ENCODE measurements at places on chromosomes 16 and 17.
A peak's percentile ranks its signal among the peaks of the same experiment; 100 is the strongest.

DNA sequence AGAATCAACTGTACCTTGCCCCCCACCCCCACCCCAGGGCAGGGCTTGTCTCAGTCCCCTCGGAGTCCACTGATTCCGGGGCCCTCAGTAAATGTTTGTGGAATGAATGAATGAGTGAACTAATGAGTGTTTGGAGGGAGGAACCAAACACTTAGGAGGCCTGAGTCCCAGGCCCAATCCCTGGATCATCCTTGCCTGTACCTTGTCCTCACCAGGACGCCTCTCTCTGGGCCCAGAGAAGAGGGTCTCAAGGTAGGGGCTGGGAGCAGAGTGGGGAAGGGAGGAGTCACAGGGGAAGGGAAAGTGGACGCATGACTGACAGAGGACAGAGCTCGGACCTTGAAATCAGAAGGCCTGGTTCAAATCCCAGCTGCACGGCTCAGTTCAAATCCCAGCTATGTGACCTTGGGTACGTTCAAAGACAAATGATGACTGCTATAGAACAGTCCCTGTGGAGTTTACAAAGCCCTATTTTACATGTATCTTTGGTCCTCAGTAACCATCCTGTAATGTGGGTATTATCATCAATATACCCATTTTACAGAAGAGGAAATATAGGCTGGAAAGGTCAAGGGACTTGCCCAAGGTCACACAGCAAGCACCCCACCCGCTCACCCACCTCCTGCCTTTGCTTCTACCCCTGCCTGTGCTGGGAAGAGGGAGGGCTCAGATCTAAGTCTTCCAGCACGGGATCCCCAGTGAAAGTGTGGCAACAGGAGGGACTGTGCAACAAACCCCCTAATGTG is 18.3 kb downstream of the SLC4A1 start:
- DNase-seq, result no peak

DNA sequence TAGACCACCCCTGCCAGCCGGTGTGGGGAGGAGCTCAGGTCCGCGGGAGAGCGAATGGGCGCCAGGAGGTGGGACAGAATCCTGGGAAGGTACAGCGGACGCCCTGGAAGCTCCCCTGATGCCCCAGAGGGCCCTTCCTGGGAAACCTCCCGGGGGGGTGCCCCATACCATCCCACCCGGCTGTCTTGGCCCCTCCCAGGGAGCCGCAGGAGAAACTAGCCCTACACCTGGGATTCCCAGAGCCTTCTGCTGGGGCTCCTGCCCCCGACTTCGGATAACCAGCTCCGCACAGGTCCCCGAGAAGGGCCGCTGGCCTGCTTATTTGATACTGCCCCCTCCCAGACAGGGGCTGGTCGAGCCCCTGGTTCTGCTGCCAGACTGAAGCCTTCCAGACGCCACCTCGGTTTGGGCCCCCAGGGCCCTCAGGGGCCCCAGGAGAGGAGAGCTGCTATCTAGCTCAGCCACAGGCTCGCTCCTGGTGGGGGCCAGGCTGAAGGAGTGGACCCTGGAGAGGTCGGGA is 3.0 kb upstream of the CBX4 start:
- DNase-seq, result no peak

- DNase-seq, result no peak
Measured at GRCh38 chr17:14514973-14515372, 214.1 kb downstream of the HS3ST3B1 start.

DNA sequence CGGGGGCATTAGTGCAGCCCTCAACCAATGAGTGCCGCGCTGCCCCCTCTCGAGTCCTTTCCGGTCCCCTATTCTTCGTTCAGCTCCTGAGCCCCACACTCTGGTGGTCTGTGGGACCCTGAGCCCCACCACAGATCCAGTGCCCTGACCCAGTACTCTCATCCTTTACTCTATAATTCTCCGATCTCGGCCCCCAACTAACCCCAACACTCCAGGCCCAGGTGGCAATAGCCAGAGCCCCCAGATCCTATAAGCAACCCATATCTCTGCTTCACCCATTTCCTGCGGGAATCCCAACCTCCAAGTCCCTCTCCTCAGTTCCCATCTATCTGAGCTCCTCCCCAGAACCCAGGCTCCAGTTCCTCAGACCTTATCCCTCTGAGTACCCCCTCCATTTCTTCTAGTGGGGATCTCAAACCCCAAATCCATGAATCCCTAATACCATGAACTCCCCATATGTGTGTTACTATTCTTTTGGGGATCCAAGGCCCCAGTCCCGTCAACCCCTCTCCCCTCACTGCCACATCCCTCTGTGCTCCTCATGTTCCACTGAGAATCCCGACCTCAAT is 1.0 kb upstream of the TBC1D10B start:
- DNase-seq, result no peak

DNA sequence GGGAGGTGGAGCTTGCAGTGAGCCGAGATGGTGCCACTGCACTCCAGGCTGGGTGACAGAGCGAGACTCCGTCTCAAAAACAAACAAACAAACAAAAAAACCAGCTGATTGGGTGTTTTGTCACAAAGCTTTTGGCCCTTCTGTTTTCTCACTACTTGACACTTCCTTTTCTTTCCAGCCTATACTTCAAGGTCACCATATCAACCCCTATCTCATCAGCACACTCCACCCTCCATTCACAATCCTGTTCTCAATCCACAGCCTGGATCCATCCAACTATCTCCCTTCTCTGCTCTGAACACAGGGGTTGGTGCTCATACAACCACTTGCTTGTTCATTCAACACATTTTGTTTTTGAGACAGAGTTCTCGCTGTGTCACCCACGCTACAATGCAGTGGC is 6.6 kb upstream of the MED11 start:
- no peak for DNase-seq

- DNase-seq, result no peak
Measured at GRCh38 chr16:86467490-86467889, 42.8 kb upstream of the FOXF1 start.

DNA sequence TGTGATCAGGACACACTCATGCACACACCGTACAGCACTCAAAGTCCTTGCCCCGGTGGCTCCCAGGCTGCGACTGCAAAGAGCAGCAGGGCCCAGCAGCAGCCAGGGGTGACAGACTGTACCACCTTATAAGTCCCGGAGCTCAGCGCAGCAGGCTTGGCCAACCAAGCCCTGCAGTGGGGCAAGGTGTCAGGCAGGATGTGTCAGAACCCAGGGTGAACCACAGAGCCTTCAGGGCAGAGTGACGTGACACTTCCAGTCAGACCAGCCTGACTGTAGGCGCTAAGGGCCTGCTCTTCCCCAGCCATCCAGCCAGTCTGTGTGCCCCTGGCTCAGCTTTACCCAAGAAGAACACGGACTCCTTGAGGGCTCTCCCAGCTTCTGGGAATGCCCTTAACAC is 204.1 kb downstream of the COPRS start:
- DNase-seq, result peak; percentile 74

DNA sequence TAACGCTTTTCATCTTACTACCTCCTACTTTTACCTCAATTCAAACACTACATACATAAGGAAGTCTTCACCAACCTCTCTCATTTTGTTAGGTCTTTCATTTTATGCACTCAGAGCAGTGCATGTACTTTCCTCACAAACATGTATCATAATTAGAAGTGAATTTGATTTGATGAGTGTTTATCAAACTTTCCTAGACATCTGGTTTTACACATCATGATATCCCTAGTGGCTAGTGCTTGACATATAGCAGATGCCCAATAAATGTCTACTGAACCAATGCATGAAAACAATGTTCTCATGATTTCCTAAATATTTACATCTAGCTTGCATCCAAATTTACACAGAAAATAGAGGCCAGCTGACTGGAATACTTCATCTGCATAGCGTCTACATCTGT is 323.4 kb upstream of the KIF2B start:
- DNase-seq, result no peak

DNA sequence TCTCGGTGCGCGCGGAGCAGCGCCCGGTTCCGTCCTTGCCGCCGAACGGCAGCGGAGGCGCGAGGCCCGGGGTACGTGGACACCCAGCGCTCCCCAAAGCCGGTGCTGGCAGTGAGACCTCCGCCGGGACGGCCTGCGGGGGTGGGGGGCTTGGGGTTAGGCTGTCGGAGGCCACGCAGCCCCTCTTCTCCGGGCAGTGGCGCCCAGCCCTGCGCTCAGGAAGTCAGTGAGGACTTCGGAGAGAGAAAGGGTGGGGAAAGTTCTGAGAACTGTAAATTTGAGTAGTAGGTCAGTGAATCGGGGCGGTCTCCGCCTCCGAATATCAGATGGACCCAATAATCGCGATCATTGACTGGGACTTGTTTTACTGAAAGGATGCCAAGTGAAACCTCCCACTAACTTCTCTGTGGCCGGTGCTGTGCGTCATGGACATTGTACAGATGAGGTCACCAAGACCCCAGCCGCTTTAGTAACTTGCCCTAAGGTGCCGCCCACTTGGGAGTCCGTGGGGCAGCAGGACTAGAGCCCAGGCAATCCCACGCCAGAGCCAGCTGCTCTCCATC is 468 bp downstream of the IL4R start:
- peak; percentile 85 for DNase-seq

- DNase-seq, result no peak
Measured at GRCh38 chr16:23566724-23567123, 9.2 kb downstream of the UBFD1 start.

- no peak for DNase-seq
Measured at GRCh38 chr17:7250695-7251627, 573 bp downstream of the CTDNEP1 start.

DNA sequence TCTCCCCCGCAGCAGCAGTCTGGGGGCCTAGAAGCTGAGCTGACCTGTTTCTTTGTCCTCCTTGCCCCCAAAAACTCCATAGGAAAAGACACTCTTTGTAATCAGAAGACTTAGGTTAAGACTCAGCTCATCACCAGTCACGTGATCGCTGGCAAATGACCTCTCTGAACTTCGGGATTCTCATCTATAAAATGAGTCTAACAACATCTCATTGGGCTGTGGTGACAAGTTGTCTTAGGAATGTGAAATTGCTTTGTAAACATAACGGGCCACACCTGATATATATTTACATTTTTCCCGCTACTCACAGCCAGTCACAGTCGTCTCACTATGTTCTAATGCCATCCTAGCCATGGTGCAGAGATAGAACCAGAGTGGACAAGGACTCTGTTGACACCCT is 86.0 kb upstream of the LHX1 start:
- no peak for DNase-seq

DNA sequence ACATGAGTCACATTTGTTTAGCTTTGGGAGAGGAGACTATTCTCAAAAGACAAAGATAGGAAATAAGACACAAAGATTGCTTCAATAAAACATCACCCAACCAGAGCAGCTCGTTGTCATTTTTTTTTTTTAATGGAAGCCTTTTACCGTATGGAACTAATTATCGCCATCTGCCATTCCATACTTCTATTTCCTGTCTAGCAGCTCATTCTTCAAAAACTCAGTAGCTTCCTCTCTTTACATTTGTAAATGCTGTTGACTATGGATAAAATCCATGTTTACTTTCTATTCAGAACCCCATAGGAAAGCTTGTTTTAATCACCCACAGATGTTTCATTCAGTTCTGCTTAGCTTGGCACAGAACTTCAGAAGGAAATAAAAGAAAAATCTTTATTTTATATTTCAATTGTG is 110.0 kb upstream of the PSMD7 start:
- no peak for DNase-seq

DNA sequence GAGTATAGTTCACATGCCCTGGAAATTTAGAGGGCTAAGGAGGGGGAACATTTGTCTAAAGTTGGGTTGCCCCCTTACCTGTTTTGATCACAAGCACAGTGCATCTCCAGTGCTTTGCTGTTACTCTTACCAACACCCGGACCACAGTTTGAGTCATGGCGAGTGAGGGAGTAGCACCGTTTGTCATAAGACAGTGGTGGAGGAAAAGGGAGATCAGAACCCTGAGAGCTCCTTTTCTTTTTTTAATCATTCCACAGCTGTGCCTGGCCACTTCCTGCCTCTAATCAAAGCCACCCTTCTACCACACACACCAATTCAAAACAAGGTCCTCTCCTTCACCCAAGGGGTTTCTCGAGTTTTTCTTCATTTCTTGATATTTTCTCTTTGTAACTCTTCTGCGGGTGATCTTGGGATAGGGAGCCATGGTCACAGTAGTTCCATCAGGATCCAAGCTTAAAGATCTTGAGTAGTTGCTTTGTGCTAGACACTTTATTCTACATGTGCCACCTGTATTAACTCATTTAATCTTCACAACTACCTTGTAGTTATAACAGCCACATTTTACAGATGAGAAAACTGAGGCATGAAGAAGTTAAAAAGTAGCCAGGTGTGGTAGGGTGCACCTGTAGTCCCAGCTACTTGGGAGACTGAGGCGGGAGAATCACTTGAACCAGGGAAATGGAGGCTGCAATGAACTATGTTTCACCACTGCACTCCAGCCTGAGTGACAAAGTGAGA is 5.0 kb upstream of the MYL4 start:
- peak; percentile 89 for DNase-seq

GRCh38 chr16:80350061-80350460 is 190.7 kb upstream of the DYNLRB2 start:
- no peak for DNase-seq

DNA sequence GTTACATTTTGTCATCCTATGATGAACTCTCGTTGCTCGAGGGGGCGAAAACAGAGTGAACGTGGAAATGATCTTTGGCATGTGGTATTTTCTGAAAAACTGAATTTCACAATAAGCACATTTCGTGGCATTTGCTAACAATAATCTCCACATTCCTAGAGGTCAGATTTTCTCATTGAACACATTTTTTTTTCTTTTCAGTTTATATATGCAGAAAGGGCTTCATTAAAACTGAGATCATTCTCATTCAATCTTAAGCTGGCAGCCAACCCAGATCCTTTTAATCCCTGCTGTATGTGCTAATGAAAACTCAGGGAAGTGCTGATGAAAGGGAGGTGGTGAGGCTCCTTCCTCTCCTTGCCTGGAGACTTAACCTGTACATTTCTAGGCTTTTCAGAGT is 52.6 kb downstream of the PRKCA start:
- DNase-seq, result no peak

- DNase-seq, result no peak
Measured at GRCh38 chr16:4290236-4290830, 17.5 kb upstream of the TFAP4 start.

DNA sequence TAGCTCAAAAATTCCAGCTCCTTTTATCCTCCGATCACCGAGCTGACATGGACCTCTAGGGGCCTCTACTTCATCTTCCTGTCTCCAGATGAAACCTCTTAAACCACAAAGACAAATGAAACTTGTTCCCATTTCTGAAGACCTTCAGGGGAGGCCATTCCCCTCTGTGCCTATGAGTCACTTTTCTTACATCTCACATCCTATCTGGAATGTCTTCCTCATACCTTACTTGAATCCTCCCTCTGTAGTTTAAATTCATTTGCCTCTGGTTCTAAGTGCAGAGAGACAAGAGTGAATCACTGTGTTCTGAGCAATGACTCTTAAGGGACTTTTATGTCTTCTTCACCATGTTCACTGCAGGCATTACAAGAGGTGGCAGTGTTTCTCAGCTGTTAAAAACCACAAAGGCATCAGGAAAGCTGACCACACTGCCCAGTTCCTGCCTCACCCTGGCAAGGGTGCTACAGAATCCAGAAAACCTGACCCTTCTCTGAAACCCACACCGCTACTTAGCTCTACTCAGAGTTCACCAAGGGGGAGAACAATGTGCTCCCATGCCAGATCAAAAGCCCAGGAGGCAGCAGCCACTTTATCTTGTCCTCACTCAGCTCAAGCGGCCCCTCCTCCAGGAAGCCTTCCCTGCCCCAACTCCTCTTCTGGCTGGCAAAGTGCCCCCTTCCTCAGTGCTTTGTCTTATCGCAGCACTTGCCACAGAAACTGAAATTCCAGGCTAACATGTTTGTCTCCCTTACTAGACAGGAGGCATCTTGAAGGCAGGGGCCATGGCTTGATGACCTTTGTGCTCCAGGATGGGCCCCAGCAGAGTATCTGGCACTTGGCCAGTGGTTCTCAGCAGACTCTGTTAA is 6.4 kb downstream of the CUEDC1 start:
- DNase-seq, result no peak

Measured in activated CD8-positive, alpha-beta memory T cell treated with anti-CD3 and anti-CD28 coated beads, Interleukin-2, amount 10 ng/mL, durations not matched to agents 7 days and 5 days (primary cell).